IPS-NIHi11 (cell line): ENCODE measurements at places on chromosomes 7 and 10.

- DNase-seq, result no peak
Measured at GRCh38 chr7:22921386-22922086, 92.4 kb downstream of the HYCC1 start.

DNA sequence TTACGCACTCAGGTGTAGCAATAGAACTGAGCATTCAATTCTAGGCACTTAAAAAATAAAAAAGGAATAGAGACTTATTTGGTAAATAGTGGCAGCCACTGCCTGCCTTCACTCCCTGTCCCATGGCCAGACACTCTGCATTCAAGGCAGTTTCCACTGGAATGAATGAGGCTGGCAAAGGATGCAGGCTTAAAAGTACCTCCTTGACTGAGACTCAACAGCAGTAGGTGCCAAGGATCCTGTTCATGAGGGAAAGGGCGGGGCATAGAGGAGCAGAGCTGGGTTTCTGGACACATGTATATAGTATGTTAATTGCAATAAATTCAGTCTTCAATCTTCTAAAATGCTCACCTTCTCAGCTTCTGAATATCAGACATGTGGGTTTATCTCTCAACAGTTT is 242.6 kb downstream of the PHF14 start:
- DNase-seq, result no peak

GRCh38 chr7:27678617-27679260 is 16.1 kb upstream of the HIBADH start:
- no peak for DNase-seq

DNA sequence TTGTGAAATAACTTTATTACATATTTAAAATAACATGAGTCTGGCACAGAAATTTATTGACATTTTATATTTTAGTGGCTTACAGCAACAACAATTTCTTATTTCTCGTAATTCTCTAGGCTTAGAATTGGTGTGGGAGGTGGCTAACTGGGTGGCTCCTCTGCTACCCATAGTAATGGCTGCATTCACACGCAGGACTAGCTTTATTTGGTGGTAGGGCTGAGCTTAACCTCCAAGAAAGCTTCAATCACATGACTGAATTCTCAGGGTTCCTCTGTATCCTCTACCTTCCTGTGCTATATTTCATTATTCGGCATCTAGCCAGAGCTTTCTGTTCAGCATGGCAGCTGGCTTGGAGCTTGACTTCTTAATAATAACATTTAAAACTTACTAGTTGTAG is 138.8 kb downstream of the ZWINT start:
- DNase-seq, result peak; percentile 4

DNA sequence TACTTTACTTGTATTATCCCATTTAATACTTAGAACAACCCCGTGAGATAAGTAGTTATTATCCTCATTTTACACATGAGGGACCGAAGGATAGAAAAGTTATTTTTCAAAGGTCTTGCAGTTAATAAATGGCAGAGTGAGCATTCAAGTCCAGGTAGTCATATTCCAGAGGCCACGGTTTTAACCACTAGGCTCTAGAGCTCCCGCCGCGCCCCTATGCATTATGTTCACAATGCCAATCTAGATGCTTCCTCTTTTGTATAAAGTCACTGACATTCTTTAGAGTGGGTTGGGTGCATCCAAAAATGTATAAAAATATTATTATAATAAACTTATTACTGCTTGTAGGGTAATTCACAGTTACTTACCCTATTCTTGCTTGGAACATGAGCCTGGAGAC is 11.4 kb upstream of the CFAP69 start:
- no peak for DNase-seq

- DNase-seq, result no peak
Measured at GRCh38 chr7:135784013-135784412, 35.4 kb upstream of the FAM180A start.

DNA sequence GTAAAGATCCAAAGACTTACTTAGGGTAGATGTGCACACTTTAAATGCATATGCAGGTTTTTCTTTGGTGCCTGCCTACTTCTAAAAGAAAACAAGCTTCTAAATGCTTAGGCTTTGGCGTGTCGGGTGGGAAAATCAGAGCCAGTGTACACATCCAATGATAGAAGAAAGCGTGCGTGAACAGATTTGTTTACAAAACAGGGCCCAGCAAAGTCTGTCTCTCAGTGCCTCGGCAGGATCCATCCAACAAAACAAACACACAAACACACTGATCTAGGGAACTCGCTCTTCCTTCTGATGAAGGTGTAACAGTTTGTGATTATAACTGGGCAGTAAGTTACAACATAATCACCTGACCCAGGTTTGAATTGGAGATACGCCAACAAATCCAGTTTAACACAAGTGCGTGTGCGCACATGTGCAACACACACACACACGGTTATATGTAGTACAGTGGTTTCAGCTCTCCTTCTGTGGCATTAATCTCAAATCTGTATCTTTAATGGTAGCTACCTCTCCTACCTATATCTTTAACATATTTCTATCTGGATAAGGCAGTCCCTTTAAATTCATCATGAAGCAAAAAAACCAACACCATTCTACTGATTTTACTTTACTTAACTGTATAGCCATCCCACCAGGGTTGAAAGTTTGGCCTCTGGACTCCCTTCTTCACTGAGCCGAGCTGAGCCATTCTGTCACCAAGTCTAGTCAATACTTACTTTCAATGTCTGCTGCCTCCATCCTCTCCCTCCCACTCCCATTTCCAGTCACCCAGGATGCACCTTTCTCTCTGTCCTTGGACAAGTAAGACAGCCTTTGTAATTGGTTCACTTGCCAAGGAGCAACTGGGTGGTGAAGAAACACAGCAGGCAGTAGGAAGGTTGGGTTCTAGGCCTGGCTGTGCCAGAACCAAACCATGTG is 184.4 kb upstream of the KLF14 start:
- no peak for DNase-seq

GRCh38 chr7:78704504-78704903 is 749.0 kb downstream of the MAGI2 start:
- DNase-seq, result no peak

DNA sequence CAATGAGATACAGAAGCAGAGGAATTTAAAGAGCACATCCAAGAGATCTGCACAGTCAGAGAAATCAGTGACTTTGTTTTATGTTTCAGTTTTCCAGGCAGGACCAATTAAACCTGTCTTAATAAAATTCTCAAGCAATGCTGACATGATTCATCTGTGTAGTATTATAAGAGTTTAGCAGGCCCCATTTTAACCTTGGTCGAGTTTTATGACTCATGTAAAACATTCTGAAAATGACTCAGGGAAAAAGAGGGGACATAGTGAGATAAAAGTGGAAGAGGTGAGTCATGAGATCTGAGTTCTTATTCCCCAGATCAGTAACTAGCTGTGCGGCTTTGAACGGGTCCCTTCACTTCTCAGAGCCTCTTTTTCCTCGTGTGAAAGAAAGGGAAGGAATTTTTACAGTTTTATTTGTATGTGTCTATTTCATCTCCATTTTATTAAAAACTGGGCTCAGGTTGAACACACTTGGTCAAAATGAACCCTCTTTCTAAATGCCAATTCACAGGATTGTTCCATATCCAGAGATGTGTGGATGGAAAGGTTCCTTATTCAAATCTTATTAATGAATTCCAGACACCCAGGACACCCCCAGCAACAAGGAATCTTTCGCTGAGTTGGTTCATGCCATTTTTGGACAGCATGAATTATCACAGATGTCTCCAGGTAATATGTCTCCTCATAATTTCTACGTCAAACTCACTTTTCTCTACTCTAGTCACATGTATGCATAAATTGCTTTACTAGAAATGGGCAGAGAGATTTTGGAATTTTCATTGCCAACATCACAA is 143.2 kb downstream of the JAZF1 start:
- DNase-seq, result no peak

DNA sequence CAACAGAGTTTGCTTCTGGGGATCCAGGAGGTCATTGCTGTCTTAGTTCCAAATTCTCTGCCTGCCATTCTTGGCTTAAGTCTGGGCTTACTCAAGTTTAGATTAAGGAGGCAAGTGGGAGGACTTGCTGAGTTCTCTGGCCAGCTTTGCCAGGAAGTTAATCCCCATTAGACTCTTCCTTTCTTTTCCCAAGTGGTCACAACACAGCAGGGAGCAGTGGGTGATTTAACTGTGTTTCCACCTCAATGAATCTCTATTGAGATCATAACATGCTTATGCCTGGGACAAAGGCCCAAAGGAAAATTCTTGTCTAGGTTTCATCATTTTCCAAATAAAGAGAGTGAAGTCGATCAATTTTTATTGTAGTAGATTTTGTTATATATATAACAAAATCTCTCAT is 1159.6 kb downstream of the SORCS3 start:
- DNase-seq, result no peak

GRCh38 chr7:158649279-158649678 is 55.3 kb downstream of the NCAPG2 start:
- no peak for DNase-seq

DNA sequence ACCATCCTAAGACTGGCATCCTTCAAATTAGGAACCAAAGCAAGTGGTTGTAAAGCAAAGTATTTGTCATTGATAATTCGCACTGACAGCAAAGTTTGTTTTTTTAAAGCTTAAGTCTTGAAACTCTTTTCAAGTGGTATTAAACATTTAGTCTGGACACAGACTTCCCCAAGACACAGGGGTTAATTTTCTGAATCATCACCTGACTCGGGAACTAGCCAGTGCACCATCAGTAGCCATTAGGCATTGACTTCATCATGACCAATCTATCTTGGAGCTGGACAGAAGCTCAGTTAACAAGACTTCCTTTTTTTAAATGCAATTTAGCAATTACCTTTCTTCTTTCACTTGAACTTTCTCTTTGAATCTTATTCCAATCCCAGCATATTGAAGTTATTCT is 210.6 kb downstream of the ZNF365 start:
- no peak for DNase-seq

GRCh38 chr10:132387764-132388210 is 9.2 kb upstream of the PWWP2B start:
- DNase-seq, result peak; percentile 99

DNA sequence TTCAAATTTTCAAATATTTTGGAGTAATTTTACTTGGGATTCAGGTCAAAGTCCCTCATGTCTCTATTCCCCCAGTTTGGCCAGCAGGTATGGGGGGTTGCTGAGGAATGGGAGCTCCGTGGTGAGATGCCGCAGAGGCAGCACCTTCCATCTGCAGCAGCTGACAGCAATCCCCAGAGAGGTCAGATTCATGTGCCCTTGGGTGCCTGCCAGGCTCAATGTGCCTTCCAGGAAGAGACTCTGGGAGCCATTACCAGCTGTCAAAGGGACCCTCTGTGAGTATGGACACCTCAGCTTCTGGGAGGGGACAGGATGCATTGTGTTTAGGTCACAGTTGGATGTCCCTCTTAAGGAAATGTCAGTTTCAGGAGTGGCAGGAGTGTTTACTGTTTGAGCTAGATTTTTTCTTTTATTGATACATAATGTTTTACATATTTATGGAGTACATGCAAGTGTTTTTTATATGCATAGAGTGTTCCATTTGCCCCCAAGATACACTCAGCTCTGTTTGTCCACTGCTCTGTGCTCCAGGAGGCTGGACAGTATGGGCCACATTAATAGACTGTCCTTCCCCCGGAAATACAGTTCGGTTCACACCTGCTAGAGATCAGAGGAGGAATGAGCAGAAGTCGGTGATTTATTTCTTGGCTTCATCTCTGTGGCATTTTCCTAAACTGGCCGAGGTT is 75.3 kb upstream of the GRB10 start:
- DNase-seq, result no peak

GRCh38 chr7:154916856-154917807 is 85.8 kb downstream of the PAXIP1 start:
- DNase-seq, result no peak

- no peak for DNase-seq
Measured at GRCh38 chr10:4280461-4281189, 495.6 kb upstream of the KLF6 start.

DNA sequence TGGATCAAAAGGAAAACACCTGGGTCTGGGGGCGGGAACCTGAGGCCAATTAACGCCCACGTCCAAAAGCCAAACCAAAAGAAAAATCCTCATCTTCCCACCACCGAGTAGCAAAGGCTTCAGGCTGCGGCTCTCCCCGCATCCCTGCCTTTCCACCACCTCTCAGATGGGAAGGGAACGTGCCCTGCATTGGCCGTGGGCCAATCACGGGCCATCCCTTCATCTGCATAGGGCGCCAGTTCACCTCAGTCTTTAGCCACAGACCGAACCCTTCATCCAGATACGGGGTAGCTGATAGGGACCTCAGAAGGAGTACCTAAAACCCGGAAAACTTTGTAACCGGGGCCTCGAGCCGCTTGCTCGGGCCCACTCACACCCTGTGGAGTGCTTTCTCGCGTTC is 626 bp downstream of the PRPF18 start:
- DNase-seq, result peak; percentile 17

DNA sequence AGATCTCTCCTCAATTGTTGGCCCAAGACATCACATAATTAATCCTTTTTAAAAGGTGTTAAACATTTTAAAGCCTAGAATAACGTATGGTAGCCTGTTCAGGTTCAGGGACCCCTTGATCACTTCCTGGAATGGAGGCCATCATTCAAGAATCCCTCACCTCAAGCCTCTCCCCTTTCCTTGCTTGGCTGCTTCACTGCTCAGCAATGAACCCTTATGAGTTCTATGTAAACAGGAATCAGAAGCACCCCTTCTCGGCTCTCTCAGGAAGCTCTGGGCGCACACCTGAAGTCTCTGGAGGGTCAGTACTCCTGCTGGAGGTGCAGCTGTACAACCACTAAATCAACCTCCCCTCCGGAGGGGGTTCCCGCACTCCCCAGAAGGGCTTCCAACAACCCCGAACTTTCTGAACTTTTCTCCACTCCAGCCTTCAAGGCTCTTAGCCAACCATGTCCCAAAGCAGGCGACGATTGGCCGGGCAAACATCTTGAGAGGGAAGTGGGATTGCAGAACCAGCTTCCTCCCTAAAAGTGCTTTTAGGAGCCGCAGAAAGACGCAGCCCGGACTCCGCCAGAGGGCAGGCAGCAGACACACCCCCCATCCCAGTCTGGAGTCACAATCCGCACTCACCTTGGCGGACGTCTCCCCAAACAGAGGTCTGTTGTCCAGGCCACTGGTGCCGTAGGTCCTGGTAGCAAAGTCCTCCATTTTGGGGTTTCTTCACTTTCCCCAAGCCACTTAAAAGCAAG is 562 bp downstream of the TMEM243 start:
- peak; percentile 70 for DNase-seq
